ENCODE measurements at places on chromosomes 12 and 14. TPM values are rescaled to one million over a fixed set of nuclear protein-coding genes. Genes with fewer than 3 reads are reported as not detected.

TMEM229B gene
- total RNA-seq, result 6.5 TPM

TGFB3 gene
- 61.2 TPM for total RNA-seq

GPR68 gene
- 0.94 TPM for total RNA-seq

FGF6 gene
- not detected for total RNA-seq

STAT6 gene
- 77.7 TPM for total RNA-seq

TAS2R19 gene
- total RNA-seq, result 1.2 TPM

DNA sequence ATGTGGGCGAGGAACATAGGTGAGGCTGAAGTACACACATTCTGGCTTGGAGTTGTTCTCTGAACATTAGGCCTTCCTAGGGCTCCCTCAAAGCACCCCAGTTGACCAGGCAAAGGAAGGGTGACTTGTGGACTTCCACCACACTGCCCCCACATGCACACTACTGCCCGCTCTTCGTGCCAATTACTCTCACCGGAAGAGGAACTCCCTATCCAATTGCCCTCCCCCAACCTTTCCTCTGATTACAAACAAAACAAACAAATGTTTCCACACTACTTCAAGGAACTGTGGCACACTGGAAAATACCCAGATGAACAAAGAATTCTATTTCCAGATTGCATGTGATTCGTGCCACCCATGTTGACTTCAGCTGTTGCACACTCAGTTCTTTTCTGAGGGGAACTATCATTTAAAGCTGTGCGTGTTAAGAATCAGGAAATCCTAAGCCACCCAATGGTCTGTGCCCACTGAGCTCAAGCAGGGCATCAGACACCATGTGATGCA lies 139.3 kb downstream of the SSPN start:
- DNase-seq, result no peak

GRCh38 chr12:75655315-75655806 lies 144.0 kb upstream of the KRR1 start:
- no peak for DNase-seq

DNA sequence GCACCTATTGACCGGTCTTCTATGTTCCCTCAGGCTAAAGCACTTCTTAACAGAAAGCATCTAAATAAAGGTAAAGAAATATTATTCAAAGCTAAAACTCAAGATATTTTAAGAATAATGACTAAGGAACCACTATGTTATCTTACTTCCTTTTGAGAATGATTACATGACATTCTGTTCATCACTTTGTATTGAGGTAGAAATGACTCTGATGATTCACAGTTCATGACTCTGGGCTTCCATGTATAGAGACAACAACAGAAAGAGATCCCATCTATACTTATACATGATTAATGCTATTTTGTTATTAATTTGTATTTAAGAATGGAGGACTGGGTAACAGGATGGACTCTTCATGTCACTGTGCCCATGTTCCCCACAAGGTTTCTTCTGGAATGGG lies 218.3 kb upstream of the OR4E1 start:
- DNase-seq, result no peak

DNA sequence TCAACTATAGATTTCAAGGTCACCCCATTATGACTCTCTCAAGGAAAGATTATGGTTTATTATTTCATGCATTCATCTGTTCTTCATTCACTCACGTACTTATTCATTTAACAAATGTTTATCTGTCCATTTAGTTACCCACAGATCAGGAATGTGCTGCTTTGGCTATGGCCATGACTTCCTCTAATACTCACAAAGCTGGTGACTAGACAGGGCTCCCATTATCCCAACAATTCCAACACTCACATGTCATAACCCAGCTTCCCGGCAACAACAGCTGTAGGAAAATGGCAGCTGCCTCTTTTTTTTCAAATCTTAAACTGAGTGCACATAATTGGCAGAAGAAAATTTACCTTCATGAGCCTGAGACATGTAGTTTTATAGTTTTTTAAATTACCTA lies 190.8 kb upstream of the CCDC196 start:
- DNase-seq, result no peak

GRCh38 chr14:100770046-100770445 lies 43.4 kb downstream of the DLK1 start:
- DNase-seq, result no peak

DNA sequence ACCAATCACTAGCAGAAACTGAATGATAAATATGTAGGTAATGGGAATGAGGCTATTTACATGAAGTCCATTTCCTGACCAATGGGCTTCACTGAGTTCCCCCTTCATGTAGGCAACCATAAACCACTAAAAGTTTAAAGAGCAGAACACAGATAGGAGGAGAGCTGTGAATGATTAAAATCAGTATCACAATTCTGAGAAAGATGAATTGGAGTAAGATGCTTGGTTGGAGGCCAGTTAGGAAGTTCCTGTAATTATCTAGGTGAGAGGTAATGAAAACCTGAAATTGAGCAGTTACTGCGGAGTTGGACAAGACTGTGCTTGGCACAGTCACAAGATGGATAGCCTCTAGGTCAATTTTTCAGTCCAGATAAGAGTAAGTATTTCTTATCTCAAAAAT lies 56.6 kb downstream of the GALNT4 start:
- DNase-seq, result no peak

DNA sequence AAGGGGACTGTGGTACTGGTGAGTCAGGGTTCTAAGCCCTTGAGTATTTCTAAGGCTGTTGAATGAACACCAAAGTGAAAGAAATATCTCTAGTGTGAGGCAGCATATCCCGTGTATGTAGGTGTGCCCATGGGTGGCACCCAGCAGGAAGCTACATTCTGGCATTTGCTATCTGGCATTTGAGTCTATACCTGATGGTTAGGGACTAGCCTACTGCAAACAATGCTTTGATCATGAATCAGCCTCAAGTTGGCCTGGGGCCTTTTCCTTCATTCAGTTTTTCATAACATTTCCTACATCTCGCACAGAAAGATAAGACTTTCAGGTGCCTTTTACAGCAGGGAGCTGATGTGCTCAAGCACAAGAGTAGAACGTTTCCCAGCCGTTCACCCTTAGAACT lies 85.7 kb upstream of the E2F7 start:
- no peak for DNase-seq

DNA sequence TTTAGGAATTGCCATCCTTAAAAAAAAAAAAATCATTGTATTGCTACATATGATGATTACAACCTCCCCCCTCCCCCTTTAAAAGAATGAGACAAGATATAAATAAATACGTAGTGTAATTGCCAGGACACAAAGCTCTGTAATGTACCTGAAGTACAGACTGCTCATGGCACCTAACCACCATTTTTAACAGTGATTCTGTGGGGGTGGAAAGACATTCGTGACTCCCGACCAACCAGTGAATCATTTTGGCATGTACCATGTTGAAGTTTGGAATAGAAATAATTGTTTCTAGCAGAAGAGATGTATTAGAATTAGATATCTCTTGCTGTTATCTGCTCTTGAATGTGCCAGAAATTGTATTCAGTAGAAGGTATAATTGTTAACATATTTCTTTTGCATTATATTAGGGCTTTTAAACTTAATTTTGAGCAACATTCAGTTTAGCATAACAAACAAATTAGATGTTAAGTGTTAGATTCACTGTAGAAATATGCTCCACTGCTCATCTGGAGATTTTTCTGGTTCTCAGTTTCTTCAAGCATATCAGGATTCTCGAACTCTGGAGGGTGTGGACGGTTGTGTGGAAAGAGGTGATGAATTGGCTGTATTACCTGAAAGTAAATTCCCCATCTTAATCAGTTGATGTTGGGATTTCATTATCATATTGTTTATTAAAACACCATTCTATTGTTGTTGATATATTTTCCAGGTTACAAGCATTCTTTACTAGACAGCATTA lies 31.1 kb downstream of the FRS2 start:
- no peak for DNase-seq

DNA sequence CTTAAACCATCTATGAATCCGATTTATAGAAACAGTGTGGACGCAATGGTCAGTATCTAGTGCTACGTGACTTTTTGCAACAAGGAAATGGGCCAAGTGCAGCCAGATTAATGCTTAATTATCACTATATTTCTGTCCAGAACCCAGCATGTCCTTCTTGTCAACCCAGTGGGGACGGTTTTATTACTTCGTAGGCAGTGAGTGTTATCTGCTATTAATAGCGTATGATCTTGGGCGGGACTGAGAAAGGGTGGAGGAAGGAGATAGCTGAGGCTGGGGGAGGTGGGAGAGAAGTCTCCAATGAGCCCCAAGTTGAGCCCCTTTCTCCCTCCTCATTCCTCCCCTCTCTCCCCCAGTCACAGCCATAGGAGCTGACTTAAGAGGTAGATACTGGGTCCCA lies 59.7 kb upstream of the FAM222A start:
- DNase-seq, result no peak

GRCh38 chr12:121723200-121723599 lies 10.6 kb downstream of the TMEM120B start:
- no peak for DNase-seq

GRCh38 chr12:103011974-103012763 lies 54.7 kb downstream of the ASCL1 start:
- DNase-seq, result no peak

DNA sequence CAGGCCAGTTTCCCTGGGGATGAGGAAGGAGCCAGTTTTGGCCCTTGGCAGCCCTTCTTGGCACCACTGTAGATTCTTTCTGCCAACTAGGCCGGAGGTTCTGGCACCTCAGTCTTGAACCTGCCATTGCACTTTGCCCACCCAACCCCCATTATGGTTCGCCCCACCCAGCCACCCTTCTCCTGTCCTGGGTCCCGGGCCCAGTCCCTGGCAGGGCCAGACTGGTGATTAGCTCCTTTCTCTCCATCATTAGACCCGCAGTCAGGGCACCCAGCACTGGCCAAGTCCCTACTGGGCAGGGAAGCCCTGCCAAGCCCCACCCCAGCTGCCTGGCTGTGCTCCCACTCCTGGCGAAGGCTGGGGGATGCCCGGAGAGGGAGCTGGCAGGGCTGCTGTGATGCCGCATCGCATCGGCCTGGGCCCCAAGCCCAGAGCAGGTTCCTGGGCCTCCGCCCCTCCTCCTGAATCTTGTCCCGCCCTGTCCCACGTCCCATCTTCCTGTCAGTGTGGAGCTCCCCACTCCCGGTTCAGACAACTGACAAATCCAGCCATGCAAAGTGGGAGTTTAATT lies 9.8 kb downstream of the FAM222A start:
- DNase-seq, result peak; percentile 69

DNA sequence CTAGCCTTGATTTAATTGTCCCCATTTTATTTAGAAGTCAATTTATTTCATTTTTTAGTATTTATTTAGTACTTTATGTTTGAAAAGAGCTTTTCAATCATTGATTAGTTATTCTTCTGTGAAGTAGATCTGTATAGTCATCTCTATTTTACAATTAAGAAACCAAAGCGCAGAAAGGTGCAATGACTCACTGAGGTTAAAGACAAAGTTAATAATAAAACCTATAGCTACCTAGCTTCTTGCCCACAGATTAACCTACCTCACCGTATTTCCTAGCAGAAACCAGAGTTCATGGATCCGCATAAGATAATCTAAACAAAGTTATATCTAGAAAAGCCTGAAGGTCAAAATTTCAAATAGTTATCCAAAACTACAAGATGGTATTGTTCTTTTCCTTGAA lies 176.4 kb downstream of the GRIN2B start:
- DNase-seq, result no peak

- no peak for DNase-seq
Observed at GRCh38 chr12:14664434-14665023, 31.9 kb downstream of the GUCY2C start.

GRCh38 chr12:28925719-28926376 lies 223.2 kb upstream of the FAR2 start:
- DNase-seq, result no peak

DNA sequence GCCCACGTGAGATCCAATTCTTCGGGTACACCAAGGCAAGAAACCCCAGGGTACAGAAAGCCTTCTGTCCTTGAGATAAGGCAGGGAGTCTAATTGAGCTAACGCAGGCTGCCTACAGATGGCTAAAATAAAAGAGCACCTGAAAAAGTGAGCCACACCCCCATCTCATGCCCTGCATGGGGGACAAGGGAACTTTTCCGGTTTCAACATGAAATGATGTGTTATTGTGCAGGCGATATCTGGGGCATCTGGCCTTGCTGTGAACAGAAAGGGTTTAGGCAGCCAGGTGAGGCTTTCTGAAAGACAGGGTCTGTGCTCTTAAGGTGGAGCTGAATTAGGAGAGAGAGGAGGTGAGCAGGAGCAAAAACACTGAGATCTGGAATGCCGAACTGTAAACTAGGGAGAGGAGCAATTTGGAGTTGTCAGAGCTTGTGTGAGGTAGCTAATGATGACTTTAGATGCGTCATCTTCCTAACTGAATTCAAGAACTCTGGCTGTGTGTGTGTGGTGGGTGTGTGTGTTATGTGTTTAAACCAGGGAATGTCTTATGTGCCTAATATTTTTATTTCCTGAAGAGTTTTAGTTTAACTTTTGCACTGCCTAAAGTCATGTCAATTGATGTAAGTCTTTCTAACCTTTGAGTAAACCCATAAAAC lies 20.1 kb upstream of the LDHB start:
- DNase-seq, result no peak

DNA sequence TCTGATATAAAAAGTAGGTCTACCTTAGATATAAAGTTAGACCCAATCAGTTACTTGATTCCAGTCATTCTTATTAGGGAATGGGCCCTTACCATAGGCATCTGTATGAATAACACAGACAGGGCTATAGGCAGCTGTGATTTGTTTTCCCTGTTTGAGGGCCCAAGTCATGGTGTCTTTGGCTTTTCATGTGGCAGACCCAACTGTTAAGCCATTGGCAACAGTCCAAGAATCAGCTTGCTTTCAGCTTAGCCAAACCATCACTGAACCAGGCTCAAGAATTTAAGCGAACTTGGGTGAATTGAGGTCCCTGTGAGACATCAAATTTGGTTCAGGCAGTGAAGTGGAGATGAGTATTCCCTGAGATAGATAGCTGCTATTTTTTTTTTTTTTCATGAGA lies 111.2 kb downstream of the LRRIQ1 start:
- DNase-seq, result no peak
